ENCODE measurements at places on chromosomes 12 and 14. TPM values are rescaled to one million over a fixed set of nuclear protein-coding genes. Genes with fewer than 3 reads are reported as not detected.

Gene CMA1
- polyA plus RNA-seq: not detected

Gene RBP5
- not detected for polyA plus RNA-seq

Gene SVOP
- polyA plus RNA-seq: 47.4 TPM

Gene RD3L
- polyA plus RNA-seq: 0.69 TPM

Gene TMEM119
- not detected for polyA plus RNA-seq

Gene AKAP6
- polyA plus RNA-seq: 15.8 TPM
